Stimulated activated CD8-positive, alpha-beta memory T cell treated with anti-CD3 and anti-CD28 coated beads, Interleukin-4, amount 100 ng/mL, for 4 hours (primary cell): ENCODE measurements at places on chromosomes 1 and 21.

GRCh38 chr1:67236277-67236676 is 70.0 kb downstream of the IL23R start:
- no peak for DNase-seq

GRCh38 chr1:206566999-206567398 is 45.3 kb downstream of the EIF2D start:
- DNase-seq = no peak

GRCh38 chr1:8704866-8705506 is 112.5 kb downstream of the RERE start:
- no peak for DNase-seq

DNA sequence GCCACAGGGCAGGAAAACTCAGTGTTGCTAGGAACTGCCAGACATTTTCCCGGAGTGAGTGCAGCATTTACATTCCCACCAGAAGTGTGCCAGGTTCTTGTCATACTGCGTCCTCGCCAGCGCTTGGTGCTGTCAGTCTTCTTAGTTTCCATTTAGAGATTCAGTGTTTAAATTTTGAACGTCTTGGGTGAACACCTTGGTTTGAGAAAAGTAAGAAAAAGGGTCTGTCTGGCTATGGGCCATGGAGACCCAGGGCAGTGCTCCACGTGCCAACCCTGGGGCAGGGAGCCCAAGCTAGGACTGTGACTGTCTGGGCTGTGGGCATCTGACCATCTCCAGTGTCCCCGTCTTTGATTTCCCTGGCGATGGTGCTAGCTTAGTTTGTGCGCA is 16.0 kb downstream of the IBA57 start:
- no peak for DNase-seq

DNA sequence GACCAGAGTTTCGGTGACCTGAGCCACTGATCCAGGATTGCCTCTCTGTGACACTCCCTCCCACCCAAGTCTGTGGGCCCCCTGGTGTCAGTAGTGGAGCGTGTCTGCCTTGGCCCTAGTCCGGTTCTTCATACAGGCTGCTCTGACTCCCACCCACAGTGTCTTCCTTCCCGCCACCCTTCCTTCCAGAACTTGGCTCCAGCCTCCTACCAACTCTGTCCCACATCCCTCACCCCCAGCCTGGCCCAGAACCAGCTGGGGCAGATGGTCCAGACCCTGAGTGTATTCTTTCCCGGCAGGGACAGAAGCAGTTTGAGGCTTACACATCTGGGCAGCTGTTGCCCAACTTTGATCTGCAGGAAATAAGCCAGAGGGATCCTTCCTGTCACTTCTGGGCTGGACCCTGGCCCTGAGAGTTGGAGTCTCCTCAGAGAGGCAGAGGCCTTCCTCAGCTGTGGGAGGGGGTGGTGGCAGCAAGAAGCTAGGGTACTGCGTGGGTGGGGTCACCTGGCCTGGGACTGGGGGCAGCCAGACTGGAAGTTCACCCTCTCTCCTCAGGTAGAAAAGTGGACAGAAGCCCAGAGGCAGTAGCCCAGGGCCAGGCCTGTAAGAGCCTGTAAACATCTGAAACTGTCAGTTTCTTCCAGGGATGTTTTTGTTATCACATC is 43.1 kb upstream of the EPS8L3 start:
- DNase-seq = no peak

GRCh38 chr1:226003502-226004170 is 4.5 kb upstream of the SDE2 start:
- DNase-seq = no peak

- no peak for DNase-seq
These were observed 22.0 kb upstream of the FAM131C start for GRCh38 chr1:16095447-16095846.

GRCh38 chr1:240577095-240577494 is 34.9 kb downstream of the GREM2 start:
- no peak for DNase-seq

GRCh38 chr1:194707074-194707473 is 1520.7 kb upstream of the B3GALT2 start:
- DNase-seq = no peak

DNA sequence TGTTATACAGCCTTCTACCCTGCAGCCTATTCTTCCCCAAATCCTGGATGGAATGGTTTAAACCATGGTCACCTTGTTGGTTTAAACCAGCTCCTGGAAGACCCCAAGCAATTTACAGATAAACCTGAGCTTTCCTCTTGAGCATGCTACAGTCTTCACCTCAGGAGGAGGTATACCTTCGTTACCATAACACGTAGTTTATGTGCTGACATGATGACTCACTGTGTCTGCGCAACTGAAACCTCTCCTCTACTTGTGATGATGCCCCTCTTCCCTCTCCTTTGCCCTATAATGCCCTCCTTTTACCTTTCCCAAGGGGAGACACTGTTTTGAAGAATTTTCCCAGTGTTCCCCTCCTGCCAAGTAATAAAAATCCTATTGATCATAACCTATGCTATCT is 457.3 kb upstream of the RGS18 start:
- no peak for DNase-seq

DNA sequence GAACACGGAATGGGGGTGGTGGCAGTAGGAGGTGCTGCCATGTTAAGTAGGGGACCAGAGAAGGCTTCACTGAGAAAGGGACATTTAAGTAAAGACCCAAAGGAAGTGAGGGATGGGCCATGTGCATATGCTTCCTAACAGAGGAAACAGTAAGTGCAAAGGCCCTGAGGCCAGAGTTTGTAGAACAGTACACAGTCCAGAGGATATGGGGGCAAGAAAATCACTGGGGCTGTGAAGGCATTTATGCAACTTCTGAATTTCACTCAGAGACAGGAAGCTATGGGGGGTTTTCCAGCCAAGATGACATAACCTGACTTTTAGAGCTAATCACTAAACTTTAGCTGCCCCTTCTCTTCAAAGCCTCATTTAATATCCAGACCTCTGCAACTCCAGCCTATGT is 202.5 kb upstream of the EDN2 start:
- DNase-seq = no peak

DNA sequence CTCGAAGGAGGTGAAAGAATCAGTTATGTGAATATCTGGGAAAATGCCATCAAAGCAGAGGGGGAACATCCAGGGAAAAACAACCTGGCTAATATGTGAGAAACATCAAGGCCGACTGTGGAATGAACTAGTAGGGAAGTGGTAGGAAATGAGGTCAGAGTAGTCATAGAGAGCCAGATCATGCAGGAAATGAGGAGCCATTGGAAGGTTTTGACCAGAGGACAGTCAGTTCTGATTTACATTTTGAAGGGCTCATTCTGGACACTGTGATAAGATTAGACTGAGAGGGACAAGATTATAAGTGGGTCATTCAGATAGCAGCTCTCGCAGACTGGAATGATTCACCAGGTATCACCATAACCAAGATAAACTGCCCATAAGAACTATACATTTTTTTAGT is 63.7 kb downstream of the SYT14 start:
- DNase-seq = no peak

DNA sequence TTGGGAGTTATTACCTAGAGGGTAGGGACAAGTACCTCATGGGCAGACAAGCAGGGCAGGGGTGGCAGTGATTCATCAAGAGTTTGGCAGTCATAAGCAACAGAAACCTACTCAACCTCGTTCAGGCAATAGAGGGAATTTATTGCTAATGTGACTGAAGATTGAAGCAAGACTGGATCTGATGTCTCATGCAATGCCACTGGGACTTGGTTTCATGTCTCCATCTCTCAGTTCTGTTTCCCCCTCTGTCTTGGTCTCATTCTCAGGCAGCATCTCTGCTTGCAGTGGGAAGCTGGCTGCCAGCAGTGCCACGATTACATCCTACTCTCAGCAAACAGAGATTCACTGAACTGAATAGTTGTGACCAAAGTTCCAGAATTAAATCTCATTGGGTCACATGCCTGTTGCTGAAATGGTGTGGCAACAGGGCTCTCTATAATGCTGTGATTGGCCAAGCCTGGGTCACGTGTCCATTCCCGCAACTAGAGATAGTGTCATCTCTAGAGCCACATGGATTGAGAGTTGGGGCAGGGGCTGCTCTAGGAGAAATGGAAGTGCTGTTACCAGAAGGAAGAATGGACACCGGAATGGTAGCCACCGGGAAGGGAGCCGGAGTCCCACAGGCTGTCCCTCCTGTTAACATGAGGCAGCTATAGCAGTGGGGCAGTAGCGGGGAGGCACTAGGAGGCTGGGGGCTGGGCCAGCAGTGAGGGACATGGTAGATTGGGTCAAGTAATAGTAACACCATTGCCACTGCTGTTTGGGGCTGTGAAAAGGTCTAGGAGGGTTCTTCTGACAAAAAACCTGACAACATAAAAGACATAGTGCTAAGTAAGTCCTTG is 3.9 kb upstream of the CDC42 start:
- DNase-seq = no peak

DNA sequence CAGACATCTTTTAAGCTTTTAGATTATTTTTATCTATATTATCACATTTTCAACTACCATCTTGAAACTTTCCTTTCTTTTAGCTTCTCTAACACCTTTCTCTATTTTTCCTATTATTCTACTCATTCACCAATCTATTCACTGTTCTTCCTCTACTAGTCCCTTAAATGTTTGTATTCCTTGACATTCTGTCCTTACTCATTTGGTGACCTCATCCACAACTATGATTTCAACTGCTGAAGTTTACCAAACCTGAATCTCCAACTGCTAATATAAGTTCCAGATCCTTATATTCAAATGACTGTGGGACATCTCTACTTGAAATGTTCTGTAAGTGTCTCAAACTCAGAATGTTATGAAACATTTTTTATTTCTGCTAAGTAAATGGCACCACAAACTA is 49.2 kb downstream of the TUT4 start:
- no peak for DNase-seq

DNA sequence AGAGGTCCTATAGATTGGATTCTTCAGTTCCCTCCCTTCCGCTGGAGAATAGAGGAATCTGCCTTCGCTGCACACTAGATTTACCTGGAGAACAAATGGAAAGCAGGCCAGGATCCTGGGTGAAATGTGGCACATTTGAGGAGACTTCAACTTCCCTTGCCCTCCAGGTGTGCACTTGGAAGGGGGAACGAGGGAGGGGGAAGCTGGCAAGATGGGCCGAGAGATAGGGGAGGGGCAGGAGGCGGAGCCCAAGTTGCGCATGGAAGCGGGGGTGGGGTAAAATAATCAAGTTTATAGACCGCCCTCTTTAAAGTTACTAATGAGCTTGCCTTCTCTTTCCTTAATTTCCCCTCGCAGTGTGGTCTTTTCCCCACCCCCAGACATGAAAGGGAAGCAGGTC is 155.7 kb upstream of the CAMK1G start:
- DNase-seq = no peak

- no peak for DNase-seq
These were observed 6.3 kb downstream of the BTG2 start for GRCh38 chr1:203311368-203312301.

DNA sequence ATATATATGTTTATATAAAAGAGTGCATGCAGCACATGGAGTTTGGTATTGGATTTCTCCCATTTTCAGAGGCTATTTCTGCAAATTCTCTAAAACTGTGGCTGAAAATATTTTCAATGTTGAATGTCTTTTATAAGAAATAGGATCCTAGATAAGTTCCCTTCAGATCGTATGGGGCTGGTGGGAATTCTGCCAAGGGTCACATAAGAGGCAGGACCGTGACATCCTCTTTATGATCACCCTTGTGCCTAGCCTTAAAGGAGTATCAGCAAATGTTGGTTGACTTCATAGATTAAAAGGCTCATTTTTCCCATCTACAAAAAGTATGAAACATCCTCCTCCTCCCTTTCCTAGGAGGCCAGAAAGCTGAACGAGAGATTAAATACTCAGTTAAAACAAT is 1.3 kb upstream of the IFNAR2 start:
- DNase-seq = no peak

- DNase-seq = no peak
These were observed 16.8 kb downstream of the CR2 start for GRCh38 chr1:207470927-207471326.

- no peak for DNase-seq
These were observed 13.0 kb upstream of the ANGPTL7 start for GRCh38 chr1:11176081-11176706.

DNA sequence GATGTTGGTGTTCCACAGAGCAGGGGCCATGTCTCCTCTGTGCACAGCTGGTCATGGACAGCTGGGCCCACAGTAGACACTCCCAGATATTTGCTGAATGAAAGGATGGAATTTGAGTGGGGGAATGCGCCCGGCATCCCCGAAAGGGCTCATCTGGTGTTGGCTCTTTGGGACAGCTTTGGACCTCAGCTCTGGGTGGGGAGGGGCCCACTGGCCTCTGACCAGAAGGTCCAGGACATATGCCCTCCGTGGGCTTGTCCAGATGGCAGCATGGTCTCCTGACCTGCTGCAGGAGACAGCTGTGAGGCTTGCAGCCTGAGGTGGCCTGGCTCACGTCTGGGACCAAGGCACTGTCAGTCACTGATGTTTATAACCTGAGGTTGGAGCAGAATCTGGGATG is 160.4 kb upstream of the AJAP1 start:
- no peak for DNase-seq
